ENCODE measurements at places on chromosomes 2 and 18. TPM values are rescaled to one million over a fixed set of nuclear protein-coding genes. Genes with fewer than 3 reads are reported as not detected.

The GALR1 gene
- total RNA-seq = not detected

The PLCL1 gene
- 96.2 TPM for total RNA-seq

The GKN1 gene
- not detected for total RNA-seq

The DTYMK gene
- total RNA-seq = 11.1 TPM

The DOK6 gene
- 6.3 TPM for total RNA-seq
